ENCODE measurements at places on chromosomes 6 and 20.

DNA sequence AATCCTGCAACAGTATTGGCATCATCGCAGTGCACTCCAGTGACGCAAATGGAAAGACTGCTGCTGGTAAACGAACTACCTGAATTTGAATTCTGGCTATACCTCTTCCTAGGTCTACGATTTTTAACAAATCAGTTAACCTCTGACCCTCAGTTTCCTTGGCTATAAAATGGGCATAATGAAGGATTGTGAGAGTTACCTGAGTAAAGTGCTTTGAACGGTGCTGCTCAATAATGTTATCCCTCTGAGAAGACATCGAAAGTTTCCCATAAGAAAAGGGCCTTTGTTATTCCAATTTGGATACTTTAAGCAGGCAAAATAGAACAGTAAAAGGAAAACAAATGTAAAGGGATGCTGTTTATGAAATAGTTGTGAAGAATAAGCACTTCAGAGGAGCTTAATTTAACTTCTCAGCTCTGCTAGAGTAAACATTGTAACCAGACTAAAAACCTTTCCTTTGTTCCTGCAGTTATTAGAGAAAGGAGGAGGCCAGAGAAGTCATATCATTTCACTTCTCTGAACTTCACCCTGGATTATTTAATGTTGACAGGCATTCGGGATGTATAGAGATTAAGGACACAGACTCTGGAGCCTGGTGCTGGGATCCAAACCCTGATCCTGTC lies 5.8 kb downstream of the SGK1 start:
- DNase-seq, result no peak

DNA sequence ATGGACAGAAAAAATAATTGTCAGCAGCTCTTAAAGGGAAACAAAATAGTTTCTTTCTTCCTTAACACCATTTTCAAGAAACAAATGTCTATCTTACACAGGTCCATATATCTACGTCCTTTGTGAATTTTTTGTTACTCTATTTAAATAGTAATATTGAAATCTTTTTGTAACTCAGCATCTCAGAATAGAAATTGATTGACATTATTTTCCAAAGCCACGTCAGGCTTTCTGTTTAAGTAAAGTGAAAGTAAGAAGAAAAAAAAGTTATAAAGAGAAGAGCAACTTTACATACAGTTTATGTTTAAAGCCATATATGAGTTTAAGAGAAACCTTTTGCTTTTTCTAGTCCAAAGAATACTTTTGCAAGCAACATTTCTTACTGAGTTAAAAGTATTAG lies 402.9 kb upstream of the SOX4 start:
- DNase-seq, result no peak

DNA sequence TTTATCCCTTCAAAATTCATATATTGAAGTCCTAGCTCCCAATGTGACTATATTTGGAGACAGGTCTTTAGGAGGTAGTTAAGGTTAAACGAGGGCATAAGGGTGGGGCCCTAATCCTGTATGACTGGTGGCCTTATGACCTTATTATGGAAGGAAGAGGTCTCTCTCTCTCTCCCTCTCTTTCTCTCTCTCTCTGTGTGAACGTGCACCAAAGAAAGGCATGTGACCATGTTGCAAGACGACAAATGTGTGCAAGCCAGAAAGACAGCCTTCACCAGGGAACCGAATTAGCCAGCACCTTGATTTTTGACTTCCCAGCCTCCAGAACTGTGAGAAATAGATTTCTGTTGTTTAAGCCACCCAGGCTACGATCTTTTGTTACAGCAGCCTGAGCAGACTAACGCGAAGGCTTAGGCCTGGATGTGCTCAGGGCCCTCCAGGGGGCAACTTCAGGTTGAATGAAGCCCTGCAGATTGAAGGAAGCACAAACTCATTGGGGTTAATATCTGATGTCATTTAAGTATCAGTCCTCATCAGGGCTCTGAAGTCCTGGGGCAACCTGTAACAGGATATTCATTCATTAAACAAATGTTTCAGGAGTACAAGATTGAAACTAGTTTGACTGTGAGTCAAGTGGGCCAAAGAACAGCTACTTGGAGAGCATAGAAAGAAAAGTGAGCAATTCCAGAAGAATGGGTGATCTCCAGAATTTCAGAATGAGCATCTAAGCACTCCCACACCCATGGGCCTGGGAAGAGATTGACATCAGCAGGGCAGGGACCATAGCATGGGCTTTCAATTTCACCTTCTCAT lies 157.4 kb upstream of the TNFAIP3 start:
- peak; percentile 18 for DNase-seq

GRCh38 chr20:47360297-47361056 lies 4.0 kb upstream of the ZMYND8 start:
- DNase-seq, result no peak

- DNase-seq, result no peak
These were observed 51.1 kb upstream of the MYL9 start for GRCh38 chr20:36490191-36490590.

Data from CD4-positive, alpha-beta T cell treated with Interleukin-4 for 4 hours (primary cell).